Testis (tissue), 5 donors: ENCODE measurements at places on chromosomes 2 and 18. TPM values are rescaled to one million over a fixed set of nuclear protein-coding genes. Genes with fewer than 3 reads are reported as not detected.

- no peaks in the 10 kb centered on the region for H3K4me1 ChIP-seq
- DNase-seq = no peak
- no peak overlapping the region for H3K4me3 ChIP-seq
- no peaks in the 10 kb centered on the region for H3K27me3 ChIP-seq
- H3K36me3 ChIP-seq = no peaks in the 10 kb centered on the region
These were observed 13.3 kb upstream of the POLE4 start for GRCh38 chr2:74944987-74945787.

DNA sequence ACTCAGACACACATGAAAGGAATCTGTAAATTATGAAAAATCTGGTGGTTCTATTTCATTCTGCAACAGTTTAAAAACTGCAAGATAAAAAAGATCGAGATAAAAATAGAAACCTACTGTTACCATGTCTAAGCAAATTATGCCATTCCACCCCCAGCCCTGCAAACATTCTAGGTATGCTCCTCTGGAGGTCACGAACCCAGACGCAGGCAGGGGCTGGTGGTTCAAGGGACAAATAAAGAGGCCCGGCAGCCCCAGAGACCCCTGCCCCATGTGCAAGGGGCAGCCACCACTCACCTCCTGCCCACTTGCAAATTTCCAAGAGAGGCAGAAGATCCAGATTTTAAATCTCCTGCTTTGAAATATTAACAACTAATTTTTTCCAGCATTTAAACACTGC, 210.5 kb downstream of the ANAPC1 start:
- no peaks in the 10 kb centered on the region for H3K27me3 ChIP-seq
- no peaks in the 10 kb centered on the region for H3K4me1 ChIP-seq
- H3K27ac ChIP-seq = no peak overlapping the region
- H3K36me3 ChIP-seq = no peaks in the 10 kb centered on the region

- H3K4me1 ChIP-seq = no peaks in the 10 kb centered on the region
- no peak overlapping the region for H3K27ac ChIP-seq
- no peaks in the 10 kb centered on the region for H3K36me3 ChIP-seq
- DNase-seq = peak; percentile 73
These were observed 724 bp downstream of the NMS start for GRCh38 chr2:100470898-100471514.

DNA sequence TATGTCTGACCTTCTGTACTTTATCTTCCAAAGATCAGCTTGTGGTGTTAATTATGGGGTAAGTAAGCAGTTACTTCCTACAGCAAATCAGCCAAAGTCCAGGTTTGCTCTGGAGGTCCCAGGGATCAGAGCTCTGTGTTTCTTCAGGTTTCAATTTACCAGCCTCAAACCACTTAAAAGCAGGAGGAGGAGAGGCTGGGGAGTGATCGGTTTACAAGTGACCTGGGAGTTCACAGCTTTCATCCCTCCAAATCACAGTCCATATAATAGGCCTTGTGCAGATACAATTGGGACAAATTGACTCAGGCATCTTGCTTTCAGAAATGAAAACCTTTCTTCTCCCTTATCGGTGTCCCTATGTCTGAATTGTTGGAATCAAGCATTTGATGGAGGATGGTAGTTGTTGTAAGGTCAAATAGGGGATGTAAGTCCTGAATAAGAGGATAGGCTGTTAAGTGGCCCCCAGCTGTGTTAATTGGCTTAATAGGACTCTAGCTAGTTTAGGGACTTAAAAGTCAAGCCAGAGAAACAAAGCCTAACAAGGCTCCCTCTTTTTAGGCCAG, 188.0 kb upstream of the NT5C1B start:
- no peak overlapping the region for H3K27ac ChIP-seq
- DNase-seq = no peak
- no peaks in the 10 kb centered on the region for H3K27me3 ChIP-seq
- no peaks in the 10 kb centered on the region for H3K36me3 ChIP-seq
- H3K4me3 ChIP-seq = no peak overlapping the region

- DNase-seq = no peak
- H3K4me3 ChIP-seq = no peak overlapping the region
- peaks cover 10% of the 10 kb centered on the region for H3K4me1 ChIP-seq
- H3K27me3 ChIP-seq = no peaks in the 10 kb centered on the region
These were observed 31.9 kb downstream of the CIB4 start for GRCh38 chr2:26609205-26609631.

GRCh38 chr18:54805571-54806334, 22.5 kb upstream of the RAB27B start:
- DNase-seq = no peak
- H3K27ac ChIP-seq = no peak overlapping the region
- H3K27me3 ChIP-seq = no peaks in the 10 kb centered on the region
- H3K36me3 ChIP-seq = no peaks in the 10 kb centered on the region

GRCh38 chr2:38720613-38721241, 30.4 kb downstream of the SRSF7 start:
- no peaks in the 10 kb centered on the region for H3K36me3 ChIP-seq
- H3K27ac ChIP-seq = peak overlapping the region; percentile 71
- H3K4me3 ChIP-seq = no peak overlapping the region
- H3K4me1 ChIP-seq = peaks cover 15% of the 10 kb centered on the region

GRCh38 chr2:43927442-43927841, 68.3 kb downstream of the LRPPRC start:
- H3K4me3 ChIP-seq = no peak overlapping the region
- no peak for DNase-seq
- H3K27me3 ChIP-seq = no peaks in the 10 kb centered on the region
- no peaks in the 10 kb centered on the region for H3K36me3 ChIP-seq
- H3K27ac ChIP-seq = no peak overlapping the region

- no peaks in the 10 kb centered on the region for H3K36me3 ChIP-seq
- no peaks in the 10 kb centered on the region for H3K4me1 ChIP-seq
- no peak for DNase-seq
- no peak overlapping the region for H3K4me3 ChIP-seq
- no peaks in the 10 kb centered on the region for H3K27me3 ChIP-seq
These were observed 11.2 kb downstream of the RELCH start for GRCh38 chr18:62198259-62198658.

DNA sequence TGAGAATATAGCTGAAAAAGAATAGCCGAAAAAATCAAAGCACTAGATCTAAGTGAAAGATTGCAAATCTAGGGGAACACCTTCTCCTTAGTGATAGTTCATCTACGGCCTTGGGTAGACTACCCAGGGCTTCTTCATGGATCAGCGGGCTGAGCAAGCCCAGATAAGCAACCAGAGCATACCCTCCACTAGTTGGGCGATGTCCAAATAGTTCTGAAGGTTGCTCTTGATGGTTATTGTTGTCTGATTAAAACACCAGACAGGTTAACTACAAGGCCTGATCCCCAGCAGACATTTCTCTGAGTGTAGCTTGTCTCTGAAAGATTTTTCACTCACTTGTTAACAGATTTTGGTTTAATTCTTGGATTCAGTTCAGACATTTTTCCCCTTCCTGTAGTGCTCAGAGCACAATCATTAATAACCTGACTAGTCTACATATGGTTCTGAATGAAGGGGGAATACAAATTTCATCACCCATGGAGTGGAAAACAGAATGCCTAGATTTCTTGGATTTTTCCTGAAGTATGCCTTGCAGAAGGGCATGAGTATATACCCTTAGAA, 99.6 kb downstream of the BABAM2 start:
- no peak overlapping the region for H3K4me3 ChIP-seq
- no peaks in the 10 kb centered on the region for H3K4me1 ChIP-seq
- H3K36me3 ChIP-seq = no peaks in the 10 kb centered on the region
- DNase-seq = no peak
- no peak overlapping the region for H3K27ac ChIP-seq

DNA sequence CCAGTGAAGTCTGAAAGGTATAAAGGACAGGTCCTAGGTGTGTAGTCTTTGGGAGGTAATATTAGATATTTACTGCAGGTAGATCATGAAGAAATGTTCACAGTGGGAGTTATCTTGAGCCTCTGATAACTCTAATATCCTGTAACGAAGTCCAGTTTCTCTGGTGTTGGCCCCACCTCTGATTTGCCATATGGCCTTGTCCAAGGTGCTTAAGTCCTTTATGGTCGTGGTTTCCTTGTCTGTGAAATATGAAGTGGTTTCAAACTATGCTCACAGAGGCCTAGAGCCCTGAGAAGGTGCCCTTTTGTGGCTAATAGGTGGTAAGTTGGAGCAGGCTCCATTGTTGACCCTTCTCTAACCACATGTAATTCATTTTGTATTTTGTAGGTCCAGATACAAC, 190.7 kb downstream of the ICOS start:
- H3K27ac ChIP-seq = no peak overlapping the region
- no peaks in the 10 kb centered on the region for H3K4me1 ChIP-seq
- no peaks in the 10 kb centered on the region for H3K27me3 ChIP-seq
- no peaks in the 10 kb centered on the region for H3K36me3 ChIP-seq
- no peak for DNase-seq

DNA sequence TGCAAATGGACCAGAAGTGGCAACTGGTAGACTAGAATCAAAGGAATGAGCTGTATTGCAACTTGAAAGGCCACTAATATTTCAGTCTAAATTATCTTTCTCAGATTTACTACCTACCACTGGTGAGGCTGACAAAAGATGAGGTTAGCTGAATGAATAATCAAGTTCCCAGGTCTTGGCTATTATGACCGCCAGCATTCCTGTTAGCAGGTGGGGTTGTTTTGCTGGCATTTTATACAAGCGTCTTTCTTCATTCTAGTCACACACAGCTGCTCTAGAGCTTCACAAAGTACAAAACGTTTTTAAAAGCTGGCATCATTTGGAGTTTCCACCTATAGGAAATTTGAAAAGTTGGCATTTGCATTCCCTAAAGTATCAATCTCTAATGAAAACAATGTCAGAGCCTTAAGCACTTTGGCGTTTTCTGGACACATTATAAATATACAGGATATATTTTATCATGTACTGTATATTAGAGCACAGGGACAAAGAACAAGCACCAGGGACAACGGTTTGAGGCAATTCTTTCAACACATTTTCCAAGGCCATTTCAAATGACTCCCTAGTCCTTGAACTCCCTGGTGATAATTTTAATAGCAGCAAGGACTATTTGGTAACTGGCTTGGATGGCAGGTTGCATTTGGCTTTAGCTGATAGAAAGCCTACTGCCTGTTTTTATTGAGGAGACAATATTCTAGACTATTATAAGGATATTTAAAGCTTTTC, 410.2 kb upstream of the CHST9 start:
- H3K36me3 ChIP-seq = no peaks in the 10 kb centered on the region
- no peaks in the 10 kb centered on the region for H3K27me3 ChIP-seq
- no peak overlapping the region for H3K27ac ChIP-seq
- no peak for DNase-seq

DNA sequence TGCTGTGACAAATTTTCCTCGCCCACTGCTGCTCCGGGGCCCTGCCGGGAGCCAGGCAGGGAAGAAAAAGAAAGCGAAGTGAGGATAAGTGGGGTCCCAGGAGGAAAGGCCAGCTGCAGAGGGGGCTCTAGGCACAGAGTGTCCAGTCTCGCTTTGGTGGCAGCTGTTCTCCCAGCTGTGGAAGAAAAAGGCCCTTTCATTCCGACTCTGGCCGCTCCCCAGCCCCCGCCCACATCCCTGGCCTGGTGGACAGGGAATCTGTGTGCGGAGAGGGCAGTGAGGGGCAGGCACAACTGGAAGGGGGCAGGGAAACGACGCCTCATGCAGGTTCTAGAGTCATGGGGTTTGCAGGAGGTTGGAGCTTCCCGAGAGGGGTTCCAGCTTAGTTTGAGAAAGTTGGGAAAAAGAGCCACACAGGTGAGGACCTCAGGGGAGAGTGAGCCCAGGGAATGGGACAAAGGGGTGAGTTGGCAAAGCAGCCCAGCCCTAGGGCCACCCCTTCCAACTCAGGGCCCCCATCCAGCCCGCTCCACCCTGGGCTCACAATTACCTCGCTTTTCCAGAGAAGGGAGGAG, 1.8 kb downstream of the RTKN start:
- H3K4me3 ChIP-seq = peak overlapping the region; percentile 66
- peak; percentile 58 for DNase-seq
- H3K36me3 ChIP-seq = no peaks in the 10 kb centered on the region
- peak overlapping the region; percentile 84 for H3K27ac ChIP-seq
- H3K27me3 ChIP-seq = no peaks in the 10 kb centered on the region
- H3K4me1 ChIP-seq = peaks cover 30% of the 10 kb centered on the region

GRCh38 chr2:64474121-64474571, 20.2 kb downstream of the LGALSL start:
- no peaks in the 10 kb centered on the region for H3K4me1 ChIP-seq
- no peak for DNase-seq
- no peak overlapping the region for H3K4me3 ChIP-seq

GRCh38 chr18:12278741-12279682, 24.9 kb downstream of the CIDEA start:
- peak overlapping the region; percentile 17 for H3K4me3 ChIP-seq
- H3K27me3 ChIP-seq = no peaks in the 10 kb centered on the region

GRCh38 chr2:236665572-236666118, 96.0 kb downstream of the ACKR3 start:
- no peaks in the 10 kb centered on the region for H3K36me3 ChIP-seq
- H3K27me3 ChIP-seq = no peaks in the 10 kb centered on the region
- peaks cover 13% of the 10 kb centered on the region for H3K4me1 ChIP-seq
- H3K27ac ChIP-seq = no peak overlapping the region
- DNase-seq = no peak
- no peak overlapping the region for H3K4me3 ChIP-seq

DNA sequence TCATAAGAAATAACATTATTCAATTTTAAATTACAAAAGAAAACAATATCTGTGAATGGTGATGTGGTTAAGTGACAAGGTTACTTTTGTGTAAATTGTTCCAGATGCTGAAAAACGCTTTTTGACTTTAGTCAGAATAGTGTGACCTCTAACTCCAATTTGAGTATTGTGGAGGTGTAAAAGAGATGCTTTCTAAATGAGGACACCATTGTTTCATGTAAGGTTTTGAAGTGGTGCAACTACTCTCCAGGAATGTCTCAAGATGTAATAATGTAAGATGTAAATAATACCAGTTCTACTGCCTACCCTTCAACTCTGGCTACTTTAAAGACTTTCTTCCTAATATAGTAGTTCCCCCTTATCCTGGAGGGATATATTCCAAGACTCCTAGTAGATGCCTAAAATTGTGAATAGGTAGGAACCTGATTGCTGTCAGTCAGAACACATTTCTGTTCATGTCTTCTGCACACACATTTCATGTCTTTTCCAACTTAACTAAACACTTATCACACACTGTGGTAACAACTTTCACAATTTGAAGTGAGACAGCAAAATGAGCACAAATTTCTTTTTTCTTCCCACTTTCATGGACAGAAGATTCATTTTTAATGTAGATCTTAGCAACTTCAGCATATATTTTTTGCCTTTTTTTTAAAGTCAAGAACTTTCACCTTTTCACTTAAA, 39.1 kb upstream of the PPP1R1C start:
- H3K27me3 ChIP-seq = no peaks in the 10 kb centered on the region
- no peak overlapping the region for H3K4me3 ChIP-seq
- H3K27ac ChIP-seq = no peak overlapping the region

Gene SLC40A1
- total RNA-seq = 58.7 TPM

Gene SPP2
- total RNA-seq = not detected

Gene NEU2
- not detected for total RNA-seq

Gene GULP1
- 90.3 TPM for total RNA-seq

Gene C2orf66
- total RNA-seq = 1.2 TPM

Gene KCNG3
- total RNA-seq = 11.3 TPM

Gene RESP18
- total RNA-seq = 0.71 TPM

Gene PTH2R
- 1.5 TPM for total RNA-seq

Gene KCNJ13
- 2.8 TPM for total RNA-seq
